ENCODE measurements at places on chromosomes 2 and 18.

DNA sequence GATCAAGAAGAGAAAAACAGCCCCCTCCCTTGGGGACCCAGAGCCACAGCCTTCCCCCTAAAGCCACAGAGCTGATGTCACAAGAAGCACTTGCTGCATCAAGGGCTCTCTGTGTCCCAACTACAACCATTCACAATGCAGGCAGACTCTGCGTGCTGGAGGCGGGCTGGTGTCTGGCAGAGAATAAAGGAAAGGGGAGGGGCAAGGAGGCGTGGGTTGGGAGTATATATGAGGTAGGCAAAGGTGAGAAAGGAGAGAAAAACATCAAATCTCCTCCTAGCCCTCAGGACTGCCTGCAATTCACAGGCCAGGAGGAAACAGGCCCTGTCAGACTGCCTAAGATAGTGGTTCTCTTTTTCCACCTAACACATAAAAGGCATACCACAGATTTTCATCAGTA is 48.8 kb upstream of the IHH start:
- no peak for DNase-seq

GRCh38 chr18:30999186-30999585 is 43.4 kb downstream of the DSC3 start:
- no peak for DNase-seq

GRCh38 chr2:9102861-9103662 is 99.6 kb upstream of the MBOAT2 start:
- DNase-seq: no peak

DNA sequence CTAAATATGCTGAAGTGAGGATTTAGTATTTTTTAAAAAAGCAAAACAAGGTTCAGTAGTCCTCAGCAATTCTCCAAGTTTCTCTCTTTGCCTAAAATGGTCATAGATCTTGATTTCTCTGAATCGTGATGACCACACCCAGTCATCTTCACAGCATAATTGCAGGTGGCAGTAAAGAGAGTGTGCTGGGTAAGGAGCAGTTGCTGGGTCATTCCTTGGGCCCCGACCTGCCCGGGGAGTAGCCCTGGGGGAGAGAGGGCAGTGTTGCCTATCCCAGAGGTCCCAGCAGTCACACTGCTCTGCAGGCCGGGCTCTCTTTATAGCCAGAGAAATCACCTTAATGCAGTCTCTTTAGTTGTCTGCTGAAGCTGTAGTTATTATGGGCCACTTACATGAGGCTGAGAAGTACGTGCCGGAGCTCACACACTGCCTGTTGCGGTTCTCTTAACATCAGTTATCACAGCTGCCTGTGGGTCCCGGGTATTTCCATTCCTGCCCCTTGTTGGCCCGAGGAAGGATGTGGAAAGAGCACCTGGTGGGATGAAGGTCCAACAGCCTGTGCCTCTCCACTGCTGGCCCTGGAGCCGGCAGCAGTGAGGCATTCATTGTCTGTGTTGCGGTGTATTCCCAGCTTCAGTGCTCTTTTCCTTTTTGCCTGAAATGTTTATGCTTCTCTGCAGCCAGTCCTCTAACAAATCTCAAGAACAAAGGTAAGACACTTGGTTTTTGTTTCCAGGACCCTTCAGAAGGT is 230.1 kb downstream of the ALPK2 start:
- no peak for DNase-seq

GRCh38 chr18:23033056-23033455 is 99.9 kb downstream of the RBBP8 start:
- no peak for DNase-seq

DNA sequence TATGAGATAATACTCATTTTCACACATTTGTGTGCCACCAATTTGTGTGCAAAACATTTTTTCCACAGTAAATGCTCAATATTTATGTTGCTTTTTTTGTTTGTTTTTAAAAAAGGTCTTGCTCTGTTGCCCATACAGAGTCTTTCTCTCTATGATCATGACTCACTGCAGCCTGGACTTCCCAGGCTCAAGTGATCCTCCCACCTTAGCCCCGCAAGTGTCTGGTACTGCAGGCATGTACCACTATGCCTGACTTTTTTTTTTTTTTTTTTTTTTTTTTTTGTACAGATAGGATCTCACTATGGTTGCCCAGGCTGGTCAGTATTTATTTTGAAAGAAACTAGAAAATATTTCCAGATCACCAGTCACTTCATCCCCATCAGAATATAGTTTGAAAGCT is 297.8 kb upstream of the GYPC start:
- no peak for DNase-seq

DNA sequence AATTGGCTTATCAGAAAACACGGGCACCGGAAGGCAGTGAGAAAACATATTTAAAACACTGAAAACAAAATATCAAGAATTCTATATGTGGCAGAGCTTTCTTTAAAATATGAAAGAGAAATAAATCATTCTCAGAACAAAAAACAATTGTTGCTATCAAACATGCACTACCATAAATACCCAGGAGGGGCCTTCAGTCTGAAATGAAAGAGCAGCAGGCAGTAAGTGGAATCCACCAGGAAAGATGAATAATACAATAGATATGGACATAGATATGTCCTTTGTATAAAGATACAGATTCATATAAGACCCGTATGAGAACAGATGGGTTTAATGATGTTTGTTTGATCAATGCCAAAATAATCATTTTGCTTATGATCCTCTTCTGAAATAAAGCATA is 142.0 kb downstream of the TMEM18 start:
- no peak for DNase-seq

- no peak for DNase-seq
Observed at GRCh38 chr2:202817771-202818170, 53.8 kb downstream of the ICA1L start.

GRCh38 chr18:3151399-3152264 is 68.1 kb downstream of the MYOM1 start:
- DNase-seq: no peak

GRCh38 chr2:131014141-131014540 is 79.1 kb downstream of the FAM168B start:
- no peak for DNase-seq

GRCh38 chr2:136638193-136638592 is 127.2 kb upstream of the THSD7B start:
- DNase-seq: no peak

DNA sequence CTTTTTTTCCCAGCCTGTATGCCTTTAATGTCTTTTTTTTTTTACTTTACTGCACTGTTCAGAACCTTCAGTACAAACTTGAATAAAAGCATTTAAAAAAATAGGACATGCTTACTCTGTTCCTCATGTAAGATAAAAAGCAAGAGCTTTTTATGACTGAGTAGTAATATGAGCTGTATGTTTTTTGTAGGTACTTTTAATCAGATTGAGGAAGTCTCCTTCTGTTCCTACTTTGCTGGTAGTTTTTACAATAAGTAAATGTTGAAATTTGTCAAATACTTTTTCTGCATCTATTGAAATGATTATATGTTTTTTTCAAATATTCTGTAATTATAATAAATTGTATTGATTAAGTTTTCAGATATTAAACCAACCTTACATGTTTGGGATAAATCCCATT is 189.8 kb downstream of the FAM210A start:
- DNase-seq: no peak

GRCh38 chr2:41605914-41606313 is 441.9 kb upstream of the PKDCC start:
- no peak for DNase-seq

DNA sequence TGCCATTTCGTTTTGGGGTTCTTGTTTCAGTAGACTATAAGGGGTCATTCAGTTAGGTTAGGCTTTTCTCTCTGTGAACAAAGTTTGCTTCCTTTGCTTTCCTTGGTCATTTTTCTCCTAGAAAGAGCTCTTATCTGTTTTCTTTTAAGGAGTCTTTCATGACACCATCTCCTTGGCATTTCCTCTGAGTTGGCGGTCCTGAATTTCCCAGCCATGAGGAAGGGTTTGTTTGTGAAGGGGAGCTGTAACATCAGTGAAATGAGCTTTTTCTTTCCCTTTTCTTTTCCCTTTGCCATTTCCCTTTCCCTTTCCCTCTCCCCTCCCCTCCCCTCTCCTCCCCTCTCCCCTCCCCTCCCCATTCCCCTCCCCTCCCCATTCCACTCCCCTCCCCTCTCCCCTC is 61.7 kb downstream of the MAP4K4 start:
- DNase-seq: no peak

GRCh38 chr2:18339326-18339725 is 221.1 kb downstream of the RDH14 start:
- DNase-seq: no peak

DNA sequence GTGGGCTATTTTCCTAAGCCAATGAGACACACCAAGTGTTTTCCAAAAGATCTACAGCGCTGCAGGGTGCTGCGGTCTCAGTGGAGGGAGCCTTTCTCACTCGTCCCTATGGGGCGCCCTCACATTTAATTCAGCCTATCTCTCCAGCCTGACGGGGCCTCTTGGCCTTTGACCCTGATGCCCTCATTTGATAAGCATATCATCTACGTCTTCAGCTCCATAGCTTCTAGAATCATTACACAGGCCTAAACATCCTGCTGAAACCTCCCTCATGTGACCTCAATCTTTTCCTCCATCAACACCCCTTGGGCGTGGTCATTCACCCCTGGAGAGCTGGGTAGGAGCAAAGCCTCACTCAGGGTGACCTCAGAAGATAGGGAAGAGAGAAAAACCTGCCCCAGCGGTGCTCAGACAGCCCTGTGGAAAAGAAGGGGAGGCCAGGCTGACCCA is 57.4 kb downstream of the CYP26B1 start:
- no peak for DNase-seq

- DNase-seq: no peak
Observed at GRCh38 chr2:28552045-28552823, 56.4 kb downstream of the PLB1 start.

- no peak for DNase-seq
Observed at GRCh38 chr2:184598002-184598315, 370 bp upstream of the ZNF804A start.

DNA sequence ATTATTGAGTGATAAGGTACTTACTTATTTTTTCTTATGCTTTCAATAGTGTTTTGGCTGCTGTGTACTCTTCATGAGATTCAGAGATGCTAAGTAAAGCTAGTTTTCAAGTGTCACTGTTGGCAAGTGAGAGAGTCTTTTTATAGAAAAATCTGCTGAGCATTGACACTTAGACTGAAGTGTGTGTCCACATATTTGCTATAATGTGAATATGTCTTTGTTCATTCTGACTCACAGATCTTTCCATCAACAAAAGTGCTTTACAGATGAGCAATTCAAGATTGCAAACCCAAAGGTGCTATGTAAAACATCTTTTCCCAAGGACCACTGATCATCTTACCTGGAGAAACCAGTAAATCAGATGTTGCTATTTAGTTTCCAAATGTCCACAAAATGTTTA is 410.6 kb upstream of the FIGN start:
- no peak for DNase-seq

DNA sequence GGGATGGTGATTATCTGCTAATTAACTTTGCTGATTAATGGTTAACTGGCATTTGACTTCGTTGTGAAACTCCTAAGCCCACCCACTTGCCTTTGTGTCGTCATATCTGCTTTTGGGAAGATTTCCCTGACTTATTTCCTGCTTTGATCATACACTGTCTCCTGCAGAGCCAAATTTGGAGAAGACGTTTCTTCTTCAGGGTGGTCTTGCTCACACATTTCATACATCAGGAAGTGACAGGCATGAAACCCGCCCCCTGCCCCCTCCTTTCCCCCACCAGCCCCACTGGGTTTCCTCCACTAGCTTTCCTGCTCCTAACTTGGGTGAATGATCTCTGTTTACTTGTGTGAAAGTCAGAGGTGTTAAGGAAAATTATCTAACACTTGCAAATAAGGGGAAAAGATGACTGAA is 300.1 kb downstream of the TSN start:
- DNase-seq: no peak

DNA sequence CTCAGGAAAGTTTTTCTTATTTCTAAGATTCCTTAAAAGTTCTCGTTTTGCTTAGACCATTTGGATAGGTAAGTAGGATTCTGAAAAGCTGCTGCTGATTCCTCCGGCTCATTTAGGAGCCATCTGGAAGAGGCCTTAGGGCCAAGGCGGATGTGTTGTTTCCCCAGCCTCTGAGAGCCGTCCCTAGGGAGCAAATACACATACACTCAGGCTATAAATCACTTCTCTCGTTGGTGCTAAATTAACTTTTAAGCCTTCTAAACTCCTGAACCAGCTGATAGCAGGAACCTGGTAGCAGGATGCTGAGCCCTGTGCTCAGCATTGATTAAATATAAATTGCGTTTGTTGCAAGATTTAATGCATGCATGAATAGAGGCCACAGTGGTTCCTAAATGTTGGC is 109.8 kb downstream of the ADCYAP1 start:
- no peak for DNase-seq

DNA sequence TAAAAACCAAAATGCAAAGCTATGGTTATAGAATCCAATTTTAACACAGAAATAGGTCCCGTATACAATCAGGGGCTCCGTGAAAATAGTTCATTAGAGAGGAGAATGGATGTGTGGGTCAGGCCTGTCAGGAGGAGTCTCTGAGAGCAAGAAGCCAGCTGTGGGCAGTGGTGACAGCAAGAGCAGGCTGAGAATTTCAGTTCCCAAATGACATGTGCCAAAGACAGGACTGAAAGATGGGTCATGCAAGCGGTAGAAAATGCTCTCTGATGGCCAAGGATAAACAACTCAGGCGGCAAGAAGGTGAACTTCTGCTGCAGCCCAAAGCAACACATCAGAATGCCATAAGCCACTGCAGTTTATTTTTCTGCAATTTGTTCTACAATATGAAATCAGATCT is 100.4 kb downstream of the CCDC141 start:
- no peak for DNase-seq

DNA sequence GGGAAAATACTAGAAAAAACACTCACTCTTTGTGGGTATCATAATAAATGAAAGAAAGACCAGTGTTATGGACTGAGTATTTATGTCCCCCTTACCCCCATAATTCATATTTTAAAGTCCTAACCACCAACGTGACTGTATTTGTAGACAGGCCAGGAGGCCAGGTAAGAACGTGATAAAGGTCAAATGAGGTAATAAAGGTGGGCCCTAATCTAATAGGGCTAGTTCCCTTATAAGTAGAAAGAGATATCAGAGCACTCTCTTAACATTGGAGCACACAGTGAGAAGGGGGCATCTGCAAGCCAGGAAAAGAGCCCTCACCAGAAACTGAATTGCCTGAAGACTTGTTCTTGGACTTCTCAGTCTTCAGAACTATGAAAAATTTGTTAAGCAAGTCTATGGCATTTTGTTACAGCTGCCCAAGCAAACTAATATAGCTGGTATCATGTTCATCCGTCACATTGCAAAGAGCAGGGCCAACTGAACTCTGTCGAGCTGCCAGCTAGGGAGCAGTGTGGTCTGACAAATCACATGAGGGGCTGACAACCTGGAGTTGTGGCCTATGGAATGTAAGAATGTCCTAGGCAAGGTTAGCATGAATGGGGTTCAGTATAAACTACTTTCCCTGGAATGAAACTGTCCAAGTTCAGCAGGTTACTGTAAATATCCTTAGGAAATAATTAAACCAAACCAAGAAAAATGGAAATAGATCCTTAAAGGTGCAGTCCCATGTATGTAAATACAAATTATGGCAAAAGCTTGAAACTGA is 280.9 kb downstream of the ZNF385B start:
- DNase-seq: no peak
